ENCODE measurements at places on chromosomes 12 and 14.

DNA sequence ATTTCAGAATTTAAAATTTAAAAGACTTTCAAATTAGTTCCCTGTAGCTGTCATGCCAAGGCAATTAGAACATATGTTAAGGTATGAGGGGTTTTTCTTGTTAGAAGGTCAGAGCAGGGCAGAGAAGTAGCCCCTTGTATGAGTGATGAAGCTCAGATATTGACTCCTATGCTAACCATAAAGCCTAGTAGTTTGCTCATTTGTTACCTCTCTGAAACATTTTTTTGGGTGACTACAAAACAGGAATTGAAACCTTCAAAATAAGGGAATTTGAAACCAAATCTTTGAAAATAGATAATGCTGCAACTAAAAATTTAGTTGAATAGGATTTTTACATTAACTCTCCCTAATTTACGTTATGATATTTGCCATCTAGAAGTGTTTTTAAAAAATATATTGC, 333.5 kb downstream of the NAV3 start:
- no peak for DNase-seq

DNA sequence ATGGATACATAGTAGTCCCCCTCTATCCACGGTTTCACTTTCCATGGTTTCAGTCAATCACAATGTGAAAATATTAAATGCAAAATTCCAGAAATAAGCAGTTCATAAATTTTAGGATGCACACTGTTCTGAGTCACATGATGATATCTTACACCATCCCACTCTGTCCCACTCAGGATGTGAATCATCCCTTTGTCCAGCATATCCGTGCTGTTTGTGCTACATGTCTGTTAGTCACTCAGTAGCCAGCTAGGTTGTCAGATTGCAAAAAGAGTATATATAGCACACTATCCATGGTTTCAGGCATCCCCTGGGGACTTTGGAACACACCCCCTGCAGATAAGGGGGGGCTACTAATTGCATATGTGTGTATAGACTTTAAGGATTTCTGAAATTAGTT, 8.1 kb upstream of the NAA30 start:
- DNase-seq, result no peak

- no peak for DNase-seq
Measured at GRCh38 chr12:120539303-120539702, 5.1 kb downstream of the RNF10 start.

GRCh38 chr12:64016521-64016920, 172.0 kb downstream of the SRGAP1 start:
- DNase-seq, result no peak

DNA sequence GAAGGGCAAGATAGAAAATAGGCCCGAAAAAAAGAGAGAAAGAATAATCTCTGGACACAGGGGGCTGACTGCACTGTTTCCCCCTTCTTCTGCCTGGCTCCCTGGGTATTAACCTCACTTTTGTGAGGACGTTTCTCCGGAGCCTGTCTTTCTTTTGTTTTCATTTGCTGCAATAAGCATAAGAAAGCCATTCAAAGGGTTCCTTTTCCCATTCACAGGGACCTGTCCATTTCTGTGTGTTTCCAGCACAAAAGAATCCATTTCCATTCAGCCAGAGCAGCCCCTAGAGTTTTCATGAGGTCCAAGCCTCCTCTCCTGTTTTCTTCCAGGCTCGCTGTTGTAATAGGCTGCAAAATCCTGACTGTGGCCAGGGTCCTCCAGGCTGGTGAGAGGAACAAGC, 16.8 kb downstream of the PLXNC1 start:
- no peak for DNase-seq

- peak; percentile 42 for DNase-seq
Measured at GRCh38 chr14:31932675-31933074, 144.4 kb upstream of the ARHGAP5 start.

- DNase-seq, result no peak
Measured at GRCh38 chr14:99929601-99930000, 135.6 kb upstream of the EVL start.

DNA sequence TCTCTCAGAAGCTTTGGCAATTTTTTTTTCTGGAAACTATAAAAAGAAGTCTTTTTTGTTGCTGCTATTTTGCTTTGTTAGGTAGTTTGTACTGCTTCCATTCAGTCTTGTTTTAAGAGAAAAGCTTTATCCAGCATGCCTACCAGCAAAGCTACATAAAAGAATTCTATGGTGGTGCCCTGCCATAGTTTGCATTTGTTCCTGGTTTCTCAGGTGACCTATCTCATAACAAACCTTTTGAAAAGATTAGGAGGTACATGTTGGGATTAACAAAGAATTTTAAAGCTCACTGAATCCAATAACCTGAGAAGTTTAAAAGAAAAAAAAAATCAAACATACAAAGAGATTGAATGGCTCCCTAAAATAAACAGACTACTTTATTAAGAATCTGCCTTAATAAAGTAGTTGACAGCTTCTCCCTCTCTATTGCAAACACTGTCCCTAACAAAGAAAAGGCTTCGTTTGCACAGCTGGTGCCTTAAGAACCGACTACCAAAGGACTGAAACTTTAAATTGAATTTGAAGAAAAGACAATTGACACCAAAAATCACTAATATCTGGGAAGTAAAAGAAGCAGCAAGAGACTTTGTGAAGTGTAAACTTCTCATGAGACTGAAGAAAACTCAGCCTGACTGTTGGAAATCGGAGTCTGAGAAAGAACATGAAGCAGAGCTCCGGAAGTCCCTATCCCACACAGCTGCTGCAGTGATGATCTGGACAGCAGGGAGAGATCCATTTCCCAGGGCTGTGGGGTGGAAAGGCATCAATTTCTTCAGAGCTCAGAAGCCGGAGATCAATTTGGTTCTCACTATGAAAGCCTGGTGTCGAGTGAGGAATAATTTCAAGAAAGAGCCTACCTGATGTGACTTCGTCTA, 102.7 kb upstream of the PLEKHA5 start:
- no peak for DNase-seq

- DNase-seq, result peak; percentile 98
Measured at GRCh38 chr12:52879394-52880351, 25.2 kb downstream of the KRT8 start.

DNA sequence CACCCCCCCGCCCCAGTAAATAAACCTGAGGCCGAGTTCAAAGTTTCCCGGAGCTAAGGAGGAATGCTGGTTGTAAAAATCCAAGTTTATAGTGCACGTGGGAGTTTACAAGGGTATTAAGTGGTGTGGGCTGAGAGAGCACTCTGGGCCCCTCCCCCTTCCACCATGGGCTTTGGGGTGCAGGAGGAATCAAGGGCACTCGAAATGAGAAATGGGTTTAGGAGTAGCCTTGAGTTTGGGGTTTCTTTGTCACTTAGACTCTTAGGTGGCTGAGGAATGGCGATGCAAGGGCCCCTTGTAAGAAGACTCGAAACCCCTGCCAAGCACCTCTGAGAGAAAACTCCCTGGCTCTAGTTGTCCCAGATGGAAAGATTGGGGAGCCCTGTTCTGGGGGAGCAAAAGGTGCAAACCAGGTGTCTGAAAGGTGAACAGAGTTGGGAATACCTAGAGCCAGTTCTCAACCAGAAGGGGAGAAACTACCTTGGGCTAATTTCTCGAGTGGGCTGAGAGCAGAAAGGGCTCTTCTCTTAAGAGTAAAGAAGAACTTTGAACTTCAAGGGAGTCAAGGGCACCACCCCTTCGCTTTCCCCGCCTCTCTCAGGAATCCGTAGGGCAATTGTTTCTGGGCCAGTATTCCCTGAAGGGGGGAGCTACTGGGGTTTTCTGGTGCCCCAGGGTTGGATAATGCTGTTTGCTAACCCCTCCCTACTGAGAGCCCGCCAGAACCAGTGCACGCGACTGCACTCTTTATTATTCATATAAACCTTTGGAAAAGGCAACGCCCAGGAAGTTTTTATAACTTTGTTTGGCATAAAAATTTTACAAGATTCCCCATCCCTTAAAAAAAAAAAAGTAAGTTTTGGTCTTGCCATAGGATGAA, 4.0 kb upstream of the HOTAIR start:
- DNase-seq, result no peak

- no peak for DNase-seq
Measured at GRCh38 chr12:101667591-101667990, 29.8 kb upstream of the CHPT1 start.

DNA sequence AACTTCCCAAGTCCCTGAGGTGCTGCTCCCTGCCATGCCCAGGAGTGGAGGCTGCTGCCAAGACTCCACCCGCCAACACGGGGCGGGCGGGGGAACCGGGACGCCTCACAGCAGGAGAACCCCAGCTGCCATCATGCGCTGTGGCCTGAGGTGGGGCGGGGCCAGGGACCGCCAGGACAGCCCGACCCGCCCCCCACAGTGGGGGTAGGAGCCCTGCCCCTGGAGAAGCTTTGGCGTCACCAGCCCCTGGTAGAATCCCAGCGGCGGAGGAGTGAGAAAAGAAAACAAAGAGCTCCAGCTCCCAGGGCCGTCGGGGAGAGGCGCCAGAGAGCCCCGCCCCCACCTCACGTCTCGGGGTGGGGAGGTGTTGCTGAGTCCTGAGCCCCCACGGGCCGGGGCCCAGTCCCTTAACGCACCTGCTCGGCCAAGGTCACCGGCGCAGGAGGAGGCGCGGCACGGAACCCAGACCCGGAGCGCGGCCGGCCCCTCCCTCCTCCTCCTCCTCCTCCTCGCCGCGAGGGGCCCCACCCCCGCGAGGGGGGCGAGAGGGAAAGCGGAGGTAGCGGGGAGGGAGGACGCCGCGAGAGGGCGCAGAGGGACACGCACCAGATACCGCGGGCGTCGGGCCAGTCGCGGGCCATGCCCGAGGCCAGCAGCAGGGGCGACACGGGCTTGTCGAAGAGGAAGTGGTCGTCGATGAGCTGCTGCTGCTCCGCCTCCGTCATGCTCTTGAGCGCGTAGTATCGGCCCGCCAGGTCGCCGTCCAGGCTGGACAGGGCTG, 1.8 kb downstream of the CKB start:
- peak; percentile 92 for DNase-seq

GRCh38 chr14:59262717-59263454, 74.4 kb downstream of the DAAM1 start:
- DNase-seq, result no peak

GRCh38 chr14:50397390-50398188, 908 bp upstream of the CDKL1 start:
- no peak for DNase-seq

GRCh38 chr12:53380104-53380793, at the start of gene SP1:
Gene SP1, plus strand, starts transcription at chr12:53380176. Its CDS starts 116 bp downstream, at chr12:53380292.
- DNase-seq, result peak; percentile 95

- DNase-seq, result no peak
Measured at GRCh38 chr14:61569812-61570548, 125.3 kb upstream of the HIF1A start.

- DNase-seq, result peak; percentile 89
Measured at GRCh38 chr12:6341417-6342139, at the start of gene TNFRSF1A. Gene TNFRSF1A, minus strand, starts transcription at chr12:6342076. Its CDS starts 262 bp downstream, at chr12:6341814.

DNA sequence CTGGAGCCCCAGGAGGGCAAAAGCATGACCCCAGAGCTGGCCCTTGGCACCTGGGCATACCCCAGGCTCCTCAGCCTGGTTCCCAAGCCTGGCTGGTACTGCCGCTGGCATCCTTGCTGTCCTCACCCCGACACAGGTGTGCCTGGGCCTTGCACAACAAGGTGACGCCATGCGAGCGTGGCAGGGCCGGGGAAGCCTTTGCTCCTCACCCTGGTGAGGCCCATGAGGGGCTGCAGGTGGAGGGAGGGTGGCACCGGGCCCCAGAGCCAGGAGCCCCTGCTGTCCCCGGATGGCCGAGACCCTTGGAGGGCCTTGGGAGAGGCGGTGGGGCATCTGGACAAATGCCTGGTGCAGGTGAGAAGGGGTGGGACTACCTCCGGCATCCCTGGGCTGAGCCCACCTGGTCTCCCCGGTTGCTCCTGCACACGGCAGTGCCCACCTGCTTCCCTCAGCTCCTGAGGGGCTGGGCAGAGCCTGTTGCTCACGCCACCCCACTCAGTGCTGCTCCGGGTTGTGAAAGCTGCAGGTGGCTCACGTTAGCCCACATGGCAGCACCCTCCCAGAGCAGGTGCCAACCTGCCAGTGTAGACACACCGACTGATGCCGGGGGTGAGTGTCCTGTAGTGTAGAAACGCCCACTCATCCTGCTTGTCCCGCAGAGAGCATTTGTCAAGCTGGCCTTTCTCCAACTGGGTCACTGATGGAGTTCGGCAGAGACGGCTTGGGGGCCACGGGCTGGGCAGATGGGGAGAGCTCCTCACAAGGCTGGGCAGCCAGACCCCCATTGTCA, 24.6 kb upstream of the KIF26A start:
- no peak for DNase-seq

DNA sequence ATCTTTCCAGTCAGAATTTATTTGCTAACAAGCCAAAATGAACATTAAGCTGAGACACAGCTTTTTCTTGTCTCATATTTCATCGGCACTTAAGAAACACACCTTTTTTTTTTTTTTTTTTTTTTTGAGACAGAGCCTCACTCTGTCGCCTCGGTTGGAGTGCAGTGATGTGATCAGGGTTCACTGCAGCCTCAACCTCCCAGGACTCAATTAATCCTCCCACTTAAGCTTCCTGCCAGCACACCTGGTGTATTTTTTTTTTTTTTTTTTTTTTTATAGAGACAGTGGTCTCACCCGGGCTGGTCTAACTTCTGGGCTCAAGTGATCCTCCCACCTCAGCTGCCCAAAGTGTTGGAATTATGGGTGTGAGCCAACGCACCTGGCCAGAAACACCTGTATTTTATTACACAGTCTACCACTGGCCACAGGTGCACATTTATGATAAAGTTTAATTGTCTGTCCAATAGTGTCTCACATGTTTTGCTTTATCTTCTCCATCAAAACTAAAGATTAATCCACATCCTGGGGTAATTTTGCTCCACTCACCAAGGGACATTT, 62.7 kb downstream of the C2CD5 start:
- no peak for DNase-seq

- DNase-seq, result no peak
Measured at GRCh38 chr12:10861366-10861765, 12.1 kb upstream of the PRR4 start.

DNA sequence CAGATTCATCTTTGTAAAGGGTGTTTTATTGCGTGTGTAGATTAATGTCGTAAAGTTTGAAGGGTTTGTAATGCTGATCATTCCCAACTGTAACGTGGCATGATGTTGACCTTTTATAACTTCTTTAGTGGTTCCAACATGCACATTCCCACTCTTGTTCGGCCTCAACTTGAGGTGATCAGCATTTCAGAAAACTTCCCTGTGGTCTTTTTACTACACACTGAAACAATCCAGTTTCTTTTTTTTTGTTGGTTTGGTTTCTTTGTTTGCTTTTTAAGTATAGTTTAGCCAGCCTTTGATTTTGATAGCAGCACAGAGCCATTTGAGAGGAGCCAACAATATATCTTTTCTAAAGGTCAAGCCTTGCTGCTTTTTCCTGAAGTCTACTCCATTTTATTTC, 22.8 kb downstream of the UTP20 start:
- no peak for DNase-seq
